ENCODE measurements at places on chromosomes 7 and 10. TPM values are rescaled to one million over a fixed set of nuclear protein-coding genes. Genes with fewer than 3 reads are reported as not detected.

Gene VAX1
- total RNA-seq: 1.7 TPM

Gene CPED1
- not detected for total RNA-seq

Gene TLX1
- not detected for total RNA-seq

Gene TYW1B
- 2.8 TPM for total RNA-seq

Gene STX1A
- total RNA-seq: 83.3 TPM

Gene FANK1
- total RNA-seq: 3.7 TPM

Data from A549 treated with CORT108297 at 1 μM for 4 hours (cell line).